ENCODE measurements at places on chromosomes 4 and X.

DNA sequence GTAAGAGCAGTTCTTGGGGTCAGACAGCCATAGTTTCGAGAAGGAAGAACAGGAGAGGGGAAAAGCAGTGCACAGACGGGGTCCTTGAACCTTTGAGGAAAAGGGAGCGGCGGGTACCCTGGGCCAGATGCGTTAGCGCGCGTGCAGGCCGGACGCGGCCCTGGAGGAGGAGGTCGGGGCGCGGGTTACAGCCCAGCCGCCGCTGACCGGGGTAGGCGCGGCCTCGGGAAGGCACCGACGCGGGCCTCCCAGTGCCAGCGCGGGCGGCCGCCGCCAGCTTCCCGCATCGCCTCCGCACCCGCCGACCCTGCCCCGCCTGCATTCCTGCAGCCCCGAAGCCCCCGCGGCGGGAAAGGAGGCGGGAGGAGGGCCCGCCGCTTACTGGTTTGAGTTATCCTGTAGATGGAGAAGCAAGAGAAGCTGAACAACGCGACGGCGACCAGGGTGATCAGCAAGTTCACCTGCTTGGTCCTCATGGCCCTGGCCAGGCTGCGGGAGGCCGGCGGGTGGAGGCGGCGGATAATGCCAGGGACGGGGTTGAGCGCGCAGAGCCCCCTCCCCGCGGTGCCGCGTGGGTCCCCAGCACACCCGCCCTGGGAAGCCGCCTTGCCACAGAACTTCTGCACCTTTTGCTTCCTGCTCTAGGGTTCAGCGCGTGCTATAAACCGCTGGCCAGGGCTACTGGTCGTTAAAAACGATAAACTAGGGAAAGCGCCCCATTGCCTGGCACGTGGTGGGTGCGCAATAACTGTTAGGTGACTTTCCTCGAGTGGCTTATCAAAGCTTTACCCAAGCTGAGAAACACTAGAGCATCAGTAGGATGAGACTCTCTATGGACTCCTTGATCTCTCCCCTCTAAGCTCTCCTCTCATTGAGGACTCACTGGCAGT, at the start of gene MGAT4D:
MGAT4D (minus strand) TSS at position 547 of the 890 bp plus-strand sequence; CDS start at position 476, 71 bp downstream.
- DNase-seq, result no peak

GRCh38 chrX:85215946-85216345, 27.6 kb downstream of the SATL1 start:
- no peak for DNase-seq

DNA sequence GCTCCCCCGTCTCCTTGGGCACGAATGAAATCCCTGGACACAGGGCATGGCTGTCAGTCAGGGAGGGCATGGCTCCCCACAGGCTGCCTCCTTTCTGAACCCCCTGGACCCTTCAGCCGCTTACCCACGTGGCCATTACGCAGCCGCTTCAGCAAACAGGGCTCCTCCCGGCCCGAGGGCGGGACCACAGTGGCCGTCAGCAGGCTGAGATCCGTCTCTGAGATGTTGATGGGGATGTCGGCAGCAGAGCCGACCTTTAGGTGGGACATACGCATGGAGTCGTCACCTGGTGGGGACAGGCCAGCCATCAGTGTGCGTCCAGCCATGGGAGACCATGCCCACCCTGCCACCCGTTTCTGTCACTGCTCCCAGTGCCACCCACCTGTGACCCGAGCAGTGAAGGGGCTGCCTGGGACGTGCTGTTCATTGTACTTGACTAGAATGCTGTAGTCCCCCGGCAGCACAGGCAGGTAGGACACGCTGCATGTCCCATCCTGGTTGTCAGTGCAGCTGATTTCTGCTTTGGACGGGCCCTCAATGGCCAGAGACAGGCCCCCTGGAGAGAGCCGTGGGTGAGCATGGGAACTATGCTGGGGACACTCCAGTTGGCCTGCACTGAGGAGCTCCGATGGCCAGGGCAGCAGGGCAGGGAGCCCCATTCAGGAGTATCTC, 21.1 kb downstream of the FLNA start:
- DNase-seq, result no peak

GRCh38 chrX:5810636-5811035, 418.0 kb downstream of the NLGN4X start:
- DNase-seq, result no peak

Data from germinal center (tissue), 1 donor.